ENCODE measurements at places on chromosomes 7 and 10. TPM values are rescaled to one million over a fixed set of nuclear protein-coding genes. Genes with fewer than 3 reads are reported as not detected.
A peak's percentile ranks its signal among the peaks of the same experiment; 100 is the strongest.

Gene PNLIP
- total RNA-seq = not detected

- peak; percentile 77 for DNase-seq
Measured at GRCh38 chr7:66114743-66115649, at the start of gene CRCP. Gene CRCP (plus strand): TSS chr7:66114847. CDS start chr7:66114963, 116 bp downstream.

DNA sequence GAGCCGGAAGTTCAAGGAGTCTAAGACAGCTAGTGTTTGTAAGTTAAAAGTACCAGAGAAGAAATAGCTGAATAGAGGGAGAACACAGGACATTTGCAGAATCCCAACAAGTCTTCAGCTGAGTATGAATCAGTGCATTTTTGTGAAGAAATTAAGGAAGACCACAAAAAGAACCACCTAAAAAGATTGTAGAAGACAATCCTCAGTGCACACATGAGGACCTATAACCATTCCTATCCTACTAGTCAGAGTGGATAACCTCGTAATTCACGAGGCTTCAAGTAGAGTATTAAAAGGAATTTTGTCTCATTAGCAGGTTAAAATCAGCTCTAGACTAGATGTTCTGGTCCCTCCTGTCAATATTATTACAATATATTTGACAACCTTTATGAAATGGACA lies 295.4 kb upstream of the KAT6B start:
- DNase-seq = no peak

DNA sequence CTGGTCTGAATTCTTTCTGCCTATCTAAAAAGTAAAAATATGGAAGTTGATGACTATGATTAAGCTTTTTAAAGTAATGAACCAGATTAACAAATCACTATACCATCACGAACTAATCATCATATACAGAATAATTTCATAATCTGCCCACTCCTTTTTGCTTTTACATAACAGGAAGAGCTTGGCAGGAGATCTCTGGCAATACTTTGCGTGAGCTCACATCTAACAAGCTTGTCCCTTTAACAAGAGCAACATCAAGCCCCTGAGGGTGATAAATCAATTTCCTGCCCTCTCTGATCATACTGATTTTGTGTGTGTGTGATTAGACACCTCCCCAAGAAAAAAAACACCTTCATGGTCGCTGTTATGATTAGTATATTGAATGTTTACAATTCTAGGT lies 143.5 kb upstream of the ASAH2 start:
- no peak for DNase-seq

Gene LLCFC1
- total RNA-seq = not detected

GRCh38 chr10:120266022-120266421 lies 191.0 kb upstream of the PLPP4 start:
- DNase-seq = no peak

Gene SLC13A1
- not detected for total RNA-seq

GRCh38 chr7:77426052-77426404 lies 9.9 kb upstream of the GSAP start:
- no peak for DNase-seq

Gene IFIT3
- 8.4 TPM for total RNA-seq

GRCh38 chr10:3791974-3792633 lies 7.1 kb upstream of the KLF6 start:
- DNase-seq = no peak

Gene OPALIN
- total RNA-seq = not detected

DNA sequence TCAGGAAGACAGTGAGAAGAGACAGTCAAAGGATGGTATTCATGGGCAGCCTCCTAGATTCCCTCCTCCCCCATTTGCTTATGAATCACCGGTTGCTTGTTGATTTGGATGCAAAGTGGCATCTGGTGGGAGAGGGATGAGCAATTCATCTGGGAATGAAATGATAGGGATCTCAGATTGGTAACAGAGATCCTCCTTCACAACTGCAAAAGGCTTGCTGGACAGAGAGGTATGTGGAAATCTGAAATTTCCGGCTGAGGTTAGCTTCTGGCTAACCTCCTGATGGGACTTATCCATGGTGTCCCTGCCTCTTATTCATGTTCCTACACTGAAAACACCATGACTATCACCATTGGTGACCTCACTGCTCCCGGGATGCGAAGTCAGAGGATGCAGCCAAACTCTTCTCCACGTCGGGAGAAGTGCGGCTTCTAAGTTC lies 48.4 kb upstream of the PODXL start:
- DNase-seq = no peak

DNA sequence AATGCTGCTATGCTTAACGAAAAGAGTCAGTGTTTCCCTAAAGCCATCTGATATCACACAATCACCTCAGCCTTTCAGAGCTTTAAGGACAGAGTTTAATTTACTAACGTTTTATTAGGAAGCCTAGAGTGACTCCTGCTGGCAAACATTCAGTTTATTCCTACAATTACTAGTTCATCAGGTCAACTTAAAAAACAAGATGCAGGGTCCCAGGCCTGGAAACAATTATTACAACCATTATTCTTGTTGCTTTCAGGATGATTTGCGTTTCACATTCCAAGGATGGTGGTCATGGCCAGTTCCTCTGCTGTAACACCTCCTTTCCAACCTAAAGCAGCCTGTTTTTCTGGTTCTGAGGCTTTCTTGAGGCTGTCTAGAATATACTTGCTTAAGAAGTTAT lies 1.5 kb upstream of the FAM53B start:
- DNase-seq = no peak

GRCh38 chr7:137985253-137985896 lies 16.5 kb downstream of the CREB3L2 start:
- no peak for DNase-seq

GRCh38 chr7:81280531-81280930 lies 361.7 kb upstream of the SEMA3C start:
- no peak for DNase-seq

Gene CRYGN
- total RNA-seq = not detected

DNA sequence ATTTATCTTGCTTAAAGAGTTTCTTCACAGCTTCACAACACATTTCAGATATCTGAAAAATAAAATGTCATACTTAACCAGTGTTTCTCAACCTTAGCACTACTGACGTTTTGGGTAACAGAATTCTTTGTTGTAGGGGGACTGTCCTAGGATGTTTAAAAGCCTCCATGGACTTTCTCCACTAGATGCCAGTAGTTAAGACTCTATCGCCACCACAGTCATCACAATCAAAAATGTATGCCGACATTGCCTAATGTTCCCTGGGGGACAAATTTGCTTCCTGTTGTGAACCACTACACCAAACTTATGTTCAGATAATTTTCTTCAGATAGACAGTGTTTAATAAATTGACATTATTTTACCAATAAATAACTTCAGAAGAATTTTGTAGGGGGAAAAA lies 13.4 kb downstream of the NOC3L start:
- no peak for DNase-seq

GRCh38 chr7:85567983-85568382 lies 381.1 kb upstream of the SEMA3D start:
- no peak for DNase-seq

DNA sequence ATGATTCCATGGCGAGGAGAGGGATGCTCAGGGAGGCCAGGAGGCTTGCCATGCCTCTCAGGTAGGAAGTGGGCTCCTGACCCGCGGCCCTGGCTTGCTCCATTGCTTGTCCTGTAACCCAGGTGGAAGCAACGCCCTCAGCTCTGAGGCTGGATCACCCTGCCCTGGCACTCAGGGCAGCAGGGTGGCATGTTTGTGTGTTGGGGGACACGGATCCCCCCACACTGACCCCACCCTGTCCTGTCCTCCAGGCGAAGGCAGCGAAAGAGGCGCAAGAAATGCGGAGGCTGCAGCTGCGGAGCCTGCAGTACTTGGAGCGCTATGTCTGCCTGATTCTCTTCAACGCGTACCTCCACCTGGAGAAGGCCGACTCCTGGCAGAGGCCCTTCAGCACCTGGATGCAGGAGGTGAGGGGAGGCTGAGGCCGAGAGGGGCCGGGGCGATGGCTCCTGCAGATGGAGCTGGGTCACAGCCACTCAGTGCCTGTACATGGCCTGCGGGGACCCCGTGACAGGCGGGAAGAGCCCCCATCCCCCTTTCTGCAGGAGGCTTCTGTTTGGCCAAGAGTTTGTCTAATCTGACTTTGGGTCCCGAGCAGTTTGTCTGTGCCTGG lies 38.3 kb downstream of the PRF1 start:
- no peak for DNase-seq

Gene ASAH2B
- total RNA-seq = 9.8 TPM

- DNase-seq = no peak
Measured at GRCh38 chr10:46092524-46093081, 46.5 kb upstream of the MSMB start.

DNA sequence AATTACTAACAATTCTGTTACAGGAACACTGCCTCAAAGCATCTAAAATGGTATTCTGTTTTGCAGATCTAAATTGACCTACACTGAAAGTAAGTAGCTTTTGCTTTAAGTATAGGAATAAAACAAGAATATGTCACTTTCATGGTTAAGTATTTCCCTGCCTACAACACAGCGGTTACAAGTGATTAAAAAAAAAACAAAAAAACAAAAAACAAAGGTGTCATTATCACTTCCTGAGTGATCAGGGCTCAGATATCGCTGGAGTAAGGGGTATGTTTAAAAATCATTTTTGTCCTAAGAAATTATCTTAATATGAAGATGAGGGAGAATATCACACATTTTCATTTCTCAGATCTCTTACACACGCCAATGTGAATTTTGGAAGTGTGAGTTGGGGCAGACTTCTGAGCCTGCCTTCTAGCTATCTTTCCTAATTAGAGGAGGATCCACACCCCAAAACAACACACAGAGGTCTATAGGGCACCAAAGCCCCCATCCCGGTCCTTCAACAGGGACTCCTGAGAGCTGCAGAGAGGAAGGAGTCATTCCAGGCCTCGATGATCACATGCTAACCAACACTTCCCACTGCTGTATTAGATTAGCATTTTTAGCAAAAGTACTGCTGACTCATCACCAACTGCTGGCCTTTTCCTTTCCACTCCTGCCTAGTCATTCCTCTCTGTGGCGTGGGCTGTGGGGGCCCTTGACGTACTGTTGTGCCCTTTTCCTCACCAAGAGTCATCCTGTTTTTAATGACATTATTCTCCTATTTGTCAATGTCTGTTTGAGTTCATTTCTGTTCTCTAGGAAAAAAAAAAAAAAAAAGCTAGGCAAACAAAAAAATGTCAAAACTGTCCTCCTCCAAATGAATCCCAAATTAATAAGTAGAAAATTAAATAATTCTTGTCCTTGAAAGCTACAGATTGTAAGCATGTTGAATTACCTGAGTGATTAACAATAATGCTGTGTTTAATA lies 31.2 kb downstream of the PRTFDC1 start:
- DNase-seq = peak; percentile 61

DNA sequence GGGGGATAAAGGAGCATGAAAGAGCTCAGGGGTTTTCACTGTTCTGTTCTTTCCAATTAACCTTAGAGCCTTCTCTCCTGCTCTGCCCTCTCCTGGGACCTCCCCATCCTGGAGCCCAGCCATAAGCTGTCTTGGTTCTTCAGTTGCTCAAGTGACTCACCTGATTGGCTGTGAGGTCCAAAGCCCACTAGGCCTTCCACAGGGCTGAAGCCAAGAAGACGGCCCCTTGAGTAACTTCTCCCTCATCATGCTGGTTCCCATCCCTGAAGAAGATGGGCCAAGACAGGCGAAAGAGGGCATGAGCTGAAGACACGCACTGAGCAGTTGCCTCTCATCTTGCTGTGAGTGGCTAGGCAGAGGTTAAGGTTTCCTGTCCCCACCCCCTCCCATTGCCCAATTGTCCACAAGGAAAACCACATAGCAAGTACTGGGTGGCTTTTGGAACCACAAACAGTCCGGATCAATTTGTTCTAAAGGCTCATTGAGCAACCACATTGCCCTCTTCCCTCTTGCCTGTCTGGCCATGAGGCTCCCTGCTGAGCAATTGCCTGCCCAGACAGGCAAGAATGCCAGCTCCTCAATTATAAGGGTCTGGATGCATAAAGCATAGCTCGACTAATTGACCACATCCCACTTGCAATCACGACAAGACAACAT lies 43.9 kb upstream of the GPAM start:
- DNase-seq = no peak

Gene TMEM140
- total RNA-seq = 0.62 TPM

DNA sequence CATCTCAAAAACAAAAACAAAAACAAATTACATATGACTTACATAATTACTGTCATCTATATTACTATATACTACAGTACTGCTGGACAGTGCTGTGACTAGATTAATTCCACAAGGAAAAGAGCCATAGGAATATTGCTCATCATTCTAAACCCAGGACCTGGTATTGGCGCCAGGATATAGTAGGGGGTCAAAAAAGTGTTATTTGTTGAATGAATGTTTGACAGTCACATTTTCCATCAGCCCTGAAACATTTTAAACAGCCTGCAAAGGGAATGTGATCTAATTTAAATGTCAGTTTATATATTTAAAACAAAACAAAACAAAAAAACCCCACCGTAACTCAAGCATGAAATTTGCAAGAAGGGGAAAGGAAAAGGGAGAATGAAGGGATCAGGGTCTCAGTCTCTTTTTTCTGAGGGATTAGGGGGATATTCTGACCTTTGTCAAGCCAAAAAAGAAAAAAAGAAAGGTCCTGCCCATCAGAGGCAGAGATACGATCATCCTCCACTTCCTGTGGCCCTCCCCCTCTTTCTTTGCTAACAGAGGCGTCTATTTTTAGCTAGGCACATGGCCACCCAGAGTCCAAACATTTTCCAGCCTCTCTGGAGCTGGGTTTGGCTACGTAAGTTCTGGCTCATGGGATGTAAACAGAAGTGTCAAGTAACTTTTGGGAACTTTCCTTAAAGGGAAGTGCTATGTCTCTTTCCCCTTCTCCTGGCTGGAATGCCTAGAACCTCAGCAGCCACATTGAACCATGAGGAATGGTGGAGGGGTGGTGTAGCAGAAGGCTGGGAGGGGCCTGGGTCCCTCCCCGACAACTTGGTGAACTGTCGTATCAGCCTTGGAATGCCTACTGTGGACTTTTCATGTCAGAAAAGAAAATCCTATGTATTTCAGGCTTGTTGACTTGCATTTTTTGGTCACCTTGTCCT lies 44.6 kb upstream of the DLG5 start:
- no peak for DNase-seq

GRCh38 chr7:55567571-55567970 lies 4.7 kb downstream of the VOPP1 start:
- no peak for DNase-seq

GRCh38 chr7:114364151-114364550 lies 50.5 kb upstream of the FOXP2 start:
- no peak for DNase-seq

DNA sequence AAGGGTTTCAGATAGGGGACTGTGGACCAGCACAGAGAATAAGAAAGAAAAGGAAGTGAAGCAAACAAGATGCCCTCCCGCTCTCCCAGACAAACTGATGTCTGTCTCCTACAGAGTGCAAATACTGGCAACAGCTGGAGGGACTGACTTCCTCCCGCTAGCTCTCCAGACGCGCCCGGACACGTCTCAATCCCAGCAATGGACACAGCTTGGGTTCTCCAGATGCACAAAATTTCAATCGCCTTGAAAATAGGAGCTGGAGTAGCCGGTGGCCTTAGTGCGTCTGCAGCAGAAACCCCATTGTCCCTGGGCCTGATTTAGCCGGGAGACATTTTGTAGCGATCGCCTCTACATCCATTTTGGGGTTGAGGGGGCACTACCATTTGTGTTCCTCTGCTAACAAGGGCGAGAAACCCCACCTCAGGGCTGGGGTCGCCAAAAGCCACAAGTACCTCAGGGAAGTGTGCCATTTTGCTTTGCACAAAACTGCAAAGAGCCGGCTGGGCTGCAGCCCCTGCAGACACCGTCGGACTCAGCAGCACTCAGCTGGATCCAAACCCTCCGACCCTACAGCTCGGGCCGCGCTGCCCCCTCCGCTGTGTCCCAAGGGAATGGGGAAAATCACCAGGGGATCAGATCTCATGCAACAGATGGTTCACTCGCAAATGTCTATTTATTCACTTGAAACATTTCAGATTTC lies 5.9 kb downstream of the CPA2 start:
- no peak for DNase-seq

Gene PNLIPRP1
- not detected for total RNA-seq
